ENCODE measurements at places on chromosomes 3 and 15. TPM values are rescaled to one million over a fixed set of nuclear protein-coding genes. Genes with fewer than 3 reads are reported as not detected.

GRCh38 chr3:58530354-58530865, 6.6 kb downstream of the ACOX2 start:
- DNase-seq: no peak

- no peak for DNase-seq
Measured at GRCh38 chr3:4864503-4864902, 114.7 kb upstream of the BHLHE40 start.

GRCh38 chr3:100170486-100170885, 56.2 kb upstream of the FILIP1L start:
- DNase-seq: no peak

GRCh38 chr3:94374439-94375161, 311.7 kb downstream of the NSUN3 start:
- DNase-seq: no peak

DNA sequence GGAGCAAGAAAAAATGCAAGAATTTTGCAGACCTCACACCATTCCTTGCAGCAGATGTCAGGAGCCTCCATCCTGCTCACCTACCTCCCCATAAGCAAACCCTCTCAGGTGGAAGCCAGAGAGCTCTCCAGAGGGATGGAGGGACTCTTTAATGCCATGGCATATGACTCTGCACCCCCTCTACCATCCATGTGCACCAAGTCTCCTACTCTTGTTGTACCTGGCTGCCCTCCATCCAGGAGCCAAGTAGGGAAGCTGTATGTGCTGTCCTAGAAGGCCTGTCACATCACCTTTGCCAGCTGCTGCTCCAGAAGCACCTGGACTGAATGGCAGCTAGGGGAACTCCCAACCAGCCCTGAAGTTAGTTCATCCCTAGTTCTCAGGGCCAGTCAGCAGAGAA, 38.5 kb upstream of the PRR20G start:
- DNase-seq: no peak

The RAB27A gene
- total RNA-seq: 6.1 TPM

DNA sequence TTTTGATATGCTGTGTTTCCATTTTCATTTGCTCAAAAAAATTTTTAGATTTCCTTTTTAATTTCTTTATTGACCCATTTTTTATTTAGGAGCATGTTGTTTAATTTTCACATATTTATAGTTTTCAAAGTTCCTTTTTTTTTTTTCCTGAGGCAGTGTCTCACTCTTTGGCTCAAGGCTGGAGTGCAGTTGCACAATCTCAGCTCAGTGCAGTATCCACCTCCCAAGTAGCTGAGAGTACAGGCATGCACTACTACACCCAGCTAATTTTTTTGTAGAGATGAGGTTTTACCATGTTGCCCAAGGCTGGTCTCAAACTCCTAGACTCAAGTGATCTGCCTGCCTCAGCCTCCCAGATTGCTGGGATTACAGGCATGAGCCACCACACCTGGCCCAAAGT, 36.2 kb downstream of the PFN2 start:
- no peak for DNase-seq

The MKRN2OS gene
- not detected for total RNA-seq

DNA sequence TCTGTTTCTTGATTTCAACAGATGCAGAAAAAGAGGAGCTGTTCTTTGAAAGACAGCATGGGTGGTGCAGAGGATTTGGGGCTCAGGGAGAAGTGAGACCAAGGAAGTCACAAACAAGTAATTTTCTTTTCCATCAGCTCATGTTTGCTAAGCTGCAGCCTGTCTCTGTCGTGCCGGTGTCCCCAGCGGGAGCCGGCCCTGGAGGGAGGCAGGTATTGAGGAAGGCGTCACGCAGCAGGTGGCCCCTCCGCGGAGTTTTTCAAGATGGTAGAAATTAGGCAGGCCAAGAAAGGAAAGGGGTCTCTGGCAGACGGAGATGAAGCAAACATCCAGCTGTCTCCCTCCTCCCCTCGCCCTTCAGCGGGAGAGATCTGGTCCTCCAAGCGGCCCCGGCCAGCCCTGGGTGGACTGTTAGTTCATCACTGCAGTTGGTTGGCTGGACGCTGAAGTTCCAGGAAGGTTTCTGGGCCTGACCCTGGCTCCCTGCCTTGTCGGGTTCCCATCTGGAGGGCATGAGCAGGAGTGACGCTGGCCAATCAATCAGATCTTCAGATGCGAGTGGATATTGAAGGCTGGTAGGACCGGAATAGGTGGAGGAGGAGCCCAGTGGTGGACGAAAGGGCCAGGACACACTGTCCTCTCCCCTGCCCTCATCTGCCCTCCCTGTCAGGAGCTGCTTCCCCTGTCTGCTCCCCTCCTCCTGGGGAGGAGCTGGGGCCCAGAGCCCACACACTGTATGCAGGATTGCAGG, 27.7 kb upstream of the MUC4 start:
- DNase-seq: no peak

The C3orf49 gene
- not detected for total RNA-seq
